ENCODE measurements at places on chromosomes 12 and 14. TPM values are rescaled to one million over a fixed set of nuclear protein-coding genes. Genes with fewer than 3 reads are reported as not detected.

- no peak for DNase-seq
Observed at GRCh38 chr12:110906985-110907384, 13.4 kb downstream of the MYL2 start.

GRCh38 chr14:75515629-75515996 is 6.7 kb upstream of the BATF start:
- DNase-seq = no peak

DNA sequence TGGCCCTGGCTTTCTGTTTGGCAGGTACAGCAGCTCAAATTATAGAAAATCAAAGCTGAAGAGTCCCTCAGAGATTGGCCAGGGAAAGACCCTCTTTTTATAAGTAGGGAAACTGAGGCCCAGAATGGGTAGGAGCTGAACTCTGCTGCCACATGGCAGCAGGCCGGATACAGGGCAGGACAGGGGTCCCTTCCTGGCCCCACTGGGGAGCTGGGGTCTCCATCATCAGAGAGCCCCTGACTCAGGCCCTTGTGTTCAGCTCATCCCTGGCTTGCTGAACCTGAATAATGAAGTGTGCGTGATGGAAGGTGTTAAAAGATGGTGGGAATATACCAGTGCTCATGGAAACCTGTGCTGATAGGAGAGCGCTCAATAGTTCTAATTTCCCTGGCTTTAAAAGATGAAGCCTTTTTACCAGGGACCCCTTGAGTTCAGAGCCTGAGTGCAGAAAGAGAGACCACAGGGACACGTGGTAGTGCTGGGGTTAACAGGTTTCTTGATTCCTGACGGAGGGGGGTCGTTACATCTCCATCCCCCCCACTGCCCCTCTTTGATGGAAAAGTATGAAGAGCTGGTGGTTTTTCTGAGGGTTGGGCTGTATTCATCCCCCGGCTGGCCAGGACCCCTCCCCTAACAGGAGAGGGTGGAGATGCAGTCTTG is 4.4 kb downstream of the DLK1 start:
- DNase-seq = no peak

DNA sequence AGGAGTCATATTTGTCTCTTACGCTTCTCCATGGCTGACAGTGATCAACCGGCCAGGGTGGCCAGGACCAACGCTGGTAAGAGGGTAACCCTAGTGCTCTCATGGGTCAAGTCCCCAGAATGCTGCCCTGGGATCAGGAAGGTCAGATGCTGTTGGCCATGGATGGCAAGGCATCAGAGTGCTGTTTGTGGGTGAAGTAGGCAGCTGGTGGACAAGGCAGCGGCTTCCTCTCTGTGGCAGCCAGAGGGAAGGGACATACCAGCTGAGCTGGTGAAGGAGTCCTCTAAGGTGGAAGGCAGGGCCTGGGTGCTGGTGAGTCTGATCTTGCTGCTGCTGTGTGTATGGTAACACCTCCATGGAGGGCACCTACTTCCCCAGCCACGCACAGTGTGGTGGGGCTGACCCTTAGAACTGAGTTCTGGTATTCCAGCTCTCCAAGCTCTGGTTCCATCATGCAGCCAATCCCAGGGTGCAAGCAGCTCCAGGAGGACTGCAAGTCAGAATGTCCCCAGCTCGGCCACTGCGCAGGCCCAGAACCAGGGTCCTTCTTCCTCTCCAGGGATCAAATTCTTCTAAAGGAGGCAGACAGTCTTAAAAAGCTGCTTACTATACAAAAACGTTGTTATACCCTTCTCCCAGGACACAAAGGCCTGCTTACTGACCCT is 13.4 kb upstream of the SMOC1 start:
- no peak for DNase-seq

DNA sequence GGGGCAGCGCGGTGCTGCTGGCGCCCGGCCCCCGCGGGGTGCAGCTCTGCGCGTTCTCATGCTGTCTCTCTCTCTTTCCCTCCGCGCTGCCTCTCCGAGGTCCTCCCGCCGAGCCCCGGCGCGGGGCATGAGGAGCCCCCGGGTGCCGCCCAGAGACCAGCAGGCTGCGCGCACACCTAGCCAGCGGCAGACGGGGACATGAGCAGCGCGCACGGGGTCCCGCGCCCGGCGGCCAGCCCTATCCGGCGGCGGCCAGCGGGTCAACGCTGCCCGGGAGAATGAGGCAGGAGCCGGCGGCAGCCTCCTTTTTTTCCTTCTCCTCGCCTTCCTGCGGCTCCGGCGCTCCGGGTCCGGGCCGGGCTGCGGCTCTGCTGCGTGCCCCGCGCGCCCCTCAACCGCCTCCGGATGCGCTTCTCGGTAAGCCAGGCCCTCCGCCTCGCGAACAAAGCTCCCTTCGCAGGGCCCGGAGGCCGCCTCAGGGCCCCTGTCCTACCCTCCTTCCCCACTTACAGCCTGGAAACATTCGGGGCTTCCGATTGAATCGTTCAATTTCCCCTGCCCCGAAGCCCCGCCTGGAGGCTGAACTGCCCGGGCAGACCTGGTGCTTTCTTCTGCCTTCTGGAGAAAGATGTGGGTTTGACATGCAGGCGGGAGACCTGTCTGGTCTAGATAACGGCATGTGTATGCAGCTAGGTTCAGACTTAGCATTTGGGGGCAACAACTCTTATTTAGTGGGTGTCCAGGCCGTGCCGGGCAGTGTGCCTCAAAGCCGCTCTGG is at the start of gene TUNAR:
TUNAR (plus strand) TSS at position 72 of the 778 bp plus-strand sequence.
- DNase-seq = no peak

DNA sequence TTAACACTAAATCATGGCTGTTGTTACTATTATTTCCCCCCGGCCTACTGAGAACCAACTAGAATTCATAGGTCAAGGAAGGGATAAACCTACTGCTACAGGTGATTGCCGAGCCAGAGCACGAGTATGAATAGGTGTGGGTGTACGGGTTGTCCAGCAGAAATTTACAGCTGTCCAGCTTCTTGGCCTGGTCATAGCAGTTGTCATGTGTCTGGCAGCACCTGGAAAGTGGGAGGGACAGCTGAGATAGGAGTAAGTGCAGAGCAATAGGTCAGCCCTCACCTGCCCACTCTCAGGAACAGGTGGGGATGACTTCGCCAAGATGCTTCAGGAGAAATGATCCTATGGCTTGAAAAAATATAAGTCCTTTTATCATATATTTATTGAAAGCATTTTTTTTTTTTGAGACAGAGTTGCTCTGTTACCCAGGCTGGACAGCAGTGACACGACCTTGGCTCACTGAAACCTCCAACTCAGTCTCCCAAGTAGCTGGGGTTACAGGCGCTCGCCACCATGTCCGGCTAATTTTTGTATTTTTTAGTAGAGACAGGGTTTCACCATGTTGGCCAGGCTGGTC is 2.6 kb downstream of the PLA2G1B start:
- no peak for DNase-seq

DNA sequence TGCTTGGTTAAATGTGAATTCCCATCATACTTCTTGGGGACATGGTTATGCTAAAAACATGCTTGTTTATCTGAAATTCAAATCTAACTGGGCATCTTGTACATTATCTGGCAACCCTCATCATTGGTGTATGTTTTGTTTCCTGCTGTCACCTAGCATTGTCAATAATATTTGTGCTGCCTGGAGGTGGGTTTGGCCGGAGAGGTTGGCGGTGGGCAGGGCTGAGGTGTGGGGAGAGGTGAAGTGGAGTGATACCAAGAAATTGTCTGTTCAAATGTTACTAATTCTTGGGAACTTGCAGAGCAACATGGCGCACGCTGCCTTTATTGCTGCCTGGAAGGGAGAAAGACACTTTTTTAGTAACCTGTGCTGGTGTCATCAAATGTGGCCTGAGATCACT is 280.5 kb downstream of the VRK1 start:
- no peak for DNase-seq

DNA sequence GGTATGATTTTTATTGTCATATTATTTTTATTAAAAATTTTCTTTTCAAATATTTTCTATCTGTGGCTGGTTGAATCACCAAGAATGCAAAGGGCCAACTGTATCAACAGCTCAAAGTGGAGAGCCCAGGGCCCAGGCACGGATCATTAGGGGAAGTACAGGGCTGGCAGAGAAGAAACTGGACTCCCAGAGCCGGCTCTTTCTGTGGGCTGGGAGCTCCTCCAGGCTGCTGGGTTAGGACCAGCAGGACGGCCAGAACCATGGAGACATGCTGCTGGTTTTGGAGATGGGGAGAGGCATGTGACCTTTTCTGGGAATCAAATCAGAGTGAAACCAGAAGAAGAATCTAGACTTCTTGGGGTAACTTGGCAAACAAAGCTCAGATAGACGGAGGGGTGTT is 220.5 kb downstream of the CACNA1C start:
- DNase-seq = no peak

DNA sequence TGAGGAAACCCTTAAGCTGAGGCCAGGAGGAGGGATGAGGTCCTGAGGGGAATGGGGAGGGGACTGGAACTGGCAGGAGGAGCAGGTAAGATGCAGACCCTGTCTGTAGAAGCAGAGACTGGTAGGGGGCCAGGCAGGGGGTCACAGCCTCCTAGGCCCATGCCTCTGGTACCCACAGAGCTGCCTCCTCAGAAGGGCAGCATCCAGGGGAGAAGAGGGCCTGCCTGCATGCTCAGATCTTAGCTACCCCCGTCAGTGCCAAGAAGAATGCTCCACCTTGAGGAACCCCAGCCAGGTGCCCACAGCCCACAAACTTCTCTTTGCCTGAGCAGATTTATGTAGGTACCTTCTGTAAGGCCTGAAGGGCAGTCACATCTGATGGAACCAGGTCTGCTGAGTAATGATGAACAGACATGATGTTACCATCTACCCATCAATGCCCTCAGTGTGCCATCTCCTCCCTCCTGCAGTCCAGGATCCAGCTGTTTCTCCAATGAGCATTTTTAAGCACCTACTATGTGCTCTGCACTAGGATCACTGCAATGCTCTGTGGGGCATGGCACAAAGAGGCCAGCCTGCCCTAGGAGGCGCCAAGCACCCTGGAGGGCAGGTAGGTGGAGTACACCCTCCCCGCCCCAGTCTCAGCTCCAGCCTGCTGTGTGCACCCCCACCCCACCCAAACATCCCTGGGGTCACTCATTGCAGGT is 24.8 kb upstream of the ZFP36L1 start:
- no peak for DNase-seq

DNA sequence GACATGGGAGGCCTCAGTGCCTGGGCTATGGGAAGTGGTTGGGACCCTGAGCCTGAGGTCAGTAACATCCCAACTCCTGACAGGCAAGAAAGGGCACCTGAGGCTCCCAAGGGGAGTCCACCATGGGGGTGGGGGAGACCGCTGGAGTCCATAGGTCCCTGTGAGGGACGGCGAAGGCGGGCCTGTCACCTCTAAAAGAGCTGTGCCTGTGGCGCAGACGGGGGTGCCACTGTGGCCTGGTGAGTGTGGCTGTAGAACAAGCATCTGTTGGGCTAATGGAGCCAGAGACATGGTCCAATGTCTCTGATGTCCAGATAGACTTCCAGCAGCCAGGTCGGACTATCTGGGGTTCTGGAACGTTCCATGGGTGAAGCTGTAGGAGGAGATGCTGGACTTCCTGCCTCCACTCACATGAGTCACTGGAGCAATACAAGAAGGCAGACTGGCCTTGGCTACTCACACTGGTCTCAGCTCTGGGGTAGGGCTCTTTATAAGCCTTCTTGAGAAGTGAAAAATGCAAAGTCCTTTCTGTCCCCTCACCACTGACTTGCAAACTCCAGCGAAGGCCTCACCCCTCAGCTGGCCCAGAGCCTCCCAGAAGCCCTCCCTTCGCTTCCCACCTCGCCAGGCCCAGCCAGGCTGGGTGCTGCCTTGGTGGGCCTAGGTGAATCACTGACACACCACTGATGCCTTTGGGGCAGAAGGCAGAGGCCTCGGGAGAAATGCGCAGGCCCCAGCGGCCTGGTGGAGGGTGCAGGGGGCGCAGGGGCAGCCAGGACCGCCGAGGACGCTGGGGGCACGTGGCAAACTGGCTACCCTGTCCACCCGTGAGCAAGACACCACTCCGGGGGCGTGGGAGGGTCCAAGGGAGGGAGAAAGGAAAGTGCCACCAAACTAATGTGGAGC is 1.1 kb upstream of the TRAF3 start:
- no peak for DNase-seq

GRCh38 chr14:104293231-104293841 is 154.9 kb downstream of the KIF26A start:
- DNase-seq = no peak

GRCh38 chr14:52325126-52325525 is 11.0 kb downstream of the PTGER2 start:
- DNase-seq = no peak

- DNase-seq = no peak
Observed at GRCh38 chr14:100475268-100475667, 111.9 kb downstream of the BEGAIN start.

DNA sequence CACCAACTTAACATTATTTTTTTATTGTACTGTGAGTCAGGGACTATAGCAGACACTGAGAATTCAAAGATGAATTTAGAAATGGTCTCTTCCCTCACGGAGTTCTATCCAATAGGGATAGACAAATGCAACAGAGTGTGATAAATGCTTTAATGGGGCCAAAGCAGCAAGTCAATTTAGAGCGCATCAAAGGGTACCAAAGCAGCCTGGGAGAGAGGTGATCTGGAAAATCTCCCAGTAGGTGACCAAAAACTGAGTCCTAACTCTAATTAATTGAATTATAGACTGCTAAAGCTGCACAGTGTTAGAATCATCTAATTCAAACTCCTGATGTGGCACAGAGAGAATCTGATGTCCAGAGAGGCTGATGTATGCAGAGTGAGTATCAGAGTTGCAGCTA is 2.6 kb downstream of the LIN7A start:
- DNase-seq = no peak

DNA sequence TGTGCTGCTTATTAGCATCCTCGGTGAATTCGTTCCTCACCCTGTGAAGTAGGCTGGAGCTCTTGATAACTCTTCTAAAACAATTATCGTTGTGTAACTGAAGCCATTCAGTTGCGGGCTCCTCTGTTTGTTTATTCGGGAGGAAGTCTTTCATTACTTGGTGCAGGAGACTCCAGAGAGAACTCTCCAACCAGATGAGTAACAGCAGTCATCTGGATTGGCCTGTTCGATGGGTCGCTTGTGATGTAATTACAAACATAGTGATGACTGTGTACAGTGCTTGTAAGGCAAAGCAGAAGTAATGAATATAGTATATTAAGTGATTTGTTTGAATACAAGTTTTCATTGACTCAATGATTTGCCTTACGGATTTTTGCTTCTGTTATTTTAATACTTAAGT is 10.9 kb downstream of the ATP6V0A2 start:
- no peak for DNase-seq

DNA sequence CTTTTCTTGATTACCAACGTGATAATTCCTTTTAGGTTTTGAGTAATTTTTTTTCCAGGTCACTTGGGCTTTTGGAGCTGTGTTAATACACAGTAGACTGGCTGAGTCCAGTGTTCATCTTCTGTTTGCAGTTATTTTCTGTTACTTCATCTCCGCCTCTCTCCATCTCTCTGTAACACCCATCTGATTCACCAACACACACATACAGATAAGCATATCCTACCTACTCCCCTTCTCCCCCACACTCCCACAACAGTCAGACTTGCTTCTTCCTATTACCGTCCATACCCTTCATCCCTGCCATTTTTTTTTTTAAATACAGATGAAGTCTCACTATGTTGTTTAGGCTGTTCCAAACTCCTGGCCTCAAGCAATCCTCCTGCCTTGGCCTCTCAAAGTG is 72.7 kb upstream of the MANSC4 start:
- DNase-seq = no peak

GRCh38 chr12:45226021-45226420 is 10.1 kb downstream of the ANO6 start:
- no peak for DNase-seq

TSPAN19 gene
- 0.16 TPM for total RNA-seq

CPNE6 gene
- total RNA-seq = 10.8 TPM

HCAR2 gene
- total RNA-seq = not detected

All from occipital lobe (tissue), 3 donors.